Neural crest cell (in vitro differentiated cells): ENCODE measurements at places on chromosomes 3 and 15.

DNA sequence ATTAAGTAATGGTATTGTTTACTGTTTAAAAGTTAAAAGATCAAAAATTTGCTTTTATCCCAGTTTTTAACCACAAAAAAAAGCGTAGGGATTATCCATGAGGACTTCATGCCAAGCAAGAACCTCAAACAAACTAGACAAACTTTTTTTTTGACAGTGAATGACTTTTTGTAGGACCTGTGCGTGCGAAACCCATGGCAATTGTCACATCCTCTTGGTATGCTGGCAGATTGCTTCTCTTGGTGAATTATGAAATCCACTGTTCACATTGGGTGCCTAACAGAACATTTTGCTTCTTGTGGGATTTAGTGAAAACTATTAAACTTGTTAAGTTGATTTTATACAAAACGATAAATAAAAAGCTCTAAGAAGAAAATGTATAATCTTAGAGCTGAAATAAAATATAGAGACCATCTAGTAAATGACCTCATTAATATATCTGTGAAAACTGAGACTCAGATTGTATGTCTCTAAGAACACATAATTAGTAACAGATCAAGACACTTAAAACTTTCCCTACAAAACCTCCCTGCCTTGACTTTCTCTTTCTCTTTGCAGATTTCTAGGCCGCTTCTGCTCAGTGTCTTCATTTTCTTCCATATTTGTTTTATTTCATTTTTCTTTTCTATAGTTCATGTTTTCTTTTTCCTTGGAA is 87.3 kb upstream of the CGNL1 start:
- DNase-seq = no peak

GRCh38 chr15:32855942-32856341 is 138.1 kb downstream of the GREM1 start:
- DNase-seq = no peak

DNA sequence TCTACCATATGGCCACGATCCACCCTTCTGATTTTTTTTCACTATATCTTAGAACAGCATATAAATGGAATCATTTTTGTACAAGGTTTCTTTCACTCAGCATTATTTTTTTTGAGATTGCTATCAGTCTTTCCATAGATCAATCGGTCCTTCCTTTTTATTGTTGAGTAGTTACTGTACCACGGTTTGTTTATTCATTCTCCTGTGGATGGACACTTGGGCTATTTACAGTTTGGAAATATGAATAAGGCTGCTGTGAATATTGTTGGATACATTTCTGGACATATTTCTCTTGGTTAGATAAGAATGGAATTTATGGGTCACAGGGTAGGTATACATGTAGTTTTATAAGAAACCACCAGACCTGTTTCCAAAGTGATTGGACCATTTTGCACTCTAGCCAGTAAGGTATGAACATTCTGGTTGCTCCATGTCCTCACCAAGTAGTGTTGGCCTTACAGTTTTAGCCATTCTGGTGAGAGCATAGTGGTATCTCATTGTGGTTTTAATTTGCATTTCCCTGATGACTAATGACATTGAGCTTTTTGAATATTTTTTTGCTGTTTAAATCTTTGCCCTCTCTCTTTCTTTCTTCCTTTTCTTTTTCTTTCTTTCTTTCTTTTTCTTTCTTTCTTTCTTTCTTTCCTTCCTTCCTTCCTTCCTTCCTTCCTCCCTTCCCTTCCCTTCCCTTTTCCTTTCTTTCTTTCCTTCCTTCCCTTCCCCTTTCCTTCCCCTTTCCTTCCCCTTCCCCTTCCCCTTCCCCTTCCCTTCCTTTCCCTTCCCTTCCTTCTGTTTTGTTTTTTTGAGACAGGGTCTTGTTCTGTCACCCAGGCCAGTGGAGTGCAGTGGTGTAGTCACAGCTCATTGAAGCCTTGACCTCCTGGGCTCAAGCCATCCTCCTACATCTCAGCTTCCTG is 49.2 kb downstream of the LRRK1 start:
- no peak for DNase-seq

DNA sequence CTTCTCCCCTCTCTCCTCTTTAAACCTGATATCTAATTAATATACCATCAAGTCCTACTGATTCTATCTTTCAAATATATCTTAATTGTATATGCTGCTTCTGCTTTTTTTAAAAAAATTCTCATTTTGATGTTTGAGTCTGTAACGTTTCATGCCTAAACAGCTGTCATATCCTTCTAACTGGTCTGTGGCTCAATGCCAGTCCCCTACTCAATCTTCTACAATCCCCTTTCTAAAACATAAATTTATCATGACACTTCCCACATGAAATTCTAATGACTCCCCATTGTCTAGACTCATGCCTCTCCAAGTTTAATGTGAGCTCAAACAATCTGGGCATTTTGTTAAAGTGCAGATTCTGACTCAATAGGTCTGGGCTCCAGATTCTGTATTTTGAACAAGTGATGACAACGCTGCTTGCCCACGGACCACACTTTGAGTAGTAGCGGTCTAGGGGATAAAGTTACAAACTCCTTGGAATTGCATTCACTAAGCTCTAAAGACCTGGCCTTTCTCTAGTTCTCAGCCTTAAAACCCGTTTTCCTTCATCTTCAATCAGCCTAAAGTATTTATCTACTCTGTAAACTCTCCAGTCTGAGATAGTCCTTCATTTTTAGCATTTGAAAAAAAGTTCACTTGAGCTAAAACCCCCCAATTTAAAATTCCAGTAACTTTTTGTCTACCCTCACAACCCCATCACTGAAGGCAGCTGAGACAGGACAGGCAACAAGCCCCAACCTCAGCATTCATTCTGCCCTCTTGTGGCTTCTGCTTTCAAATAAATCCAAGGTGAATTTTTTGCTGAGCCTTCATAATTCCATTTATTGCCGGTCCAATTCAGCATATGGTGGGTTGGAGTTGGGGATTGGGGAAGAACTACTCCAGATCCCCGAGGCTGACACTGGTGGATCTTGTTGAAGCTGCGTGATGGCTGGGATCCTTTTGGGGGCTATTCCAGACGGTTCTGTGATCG is 88.1 kb upstream of the THRB start:
- DNase-seq = no peak

DNA sequence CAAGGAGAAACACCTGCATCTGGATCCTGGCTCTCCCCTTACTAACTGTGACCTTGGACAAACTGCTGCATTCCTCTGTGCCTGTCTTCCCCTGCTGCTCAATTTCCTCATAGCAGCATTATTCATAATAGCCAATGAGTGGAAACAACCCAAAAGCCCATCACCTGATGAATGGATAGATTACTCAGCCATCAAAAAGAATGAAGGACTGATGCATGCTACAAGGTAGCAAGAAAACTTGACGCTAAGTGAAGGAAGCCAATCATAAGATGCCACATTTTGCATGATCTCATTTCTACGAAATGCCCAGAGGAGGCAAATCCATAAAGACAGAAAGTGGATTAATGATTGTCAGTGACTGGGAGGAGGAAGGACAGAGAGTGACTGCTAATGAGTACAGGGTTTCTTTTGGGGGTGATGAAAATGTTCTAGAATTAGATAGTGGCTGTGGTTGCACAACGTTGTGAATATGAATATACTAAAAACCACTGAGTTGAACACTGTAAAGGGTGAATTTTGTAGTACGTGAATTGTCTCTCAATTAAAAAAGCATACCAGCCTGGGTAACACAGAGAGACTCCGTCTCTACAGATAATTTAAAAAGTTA is 11.2 kb downstream of the IGDCC4 start:
- no peak for DNase-seq

- no peak for DNase-seq
Observed at GRCh38 chr3:159882790-159883779, 105.5 kb upstream of the IL12A start.

- no peak for DNase-seq
Observed at GRCh38 chr3:63921741-63922482, 9.7 kb upstream of the SCAANT1 start.
